Activated T-helper 1 cell treated with Interleukin-2 at 50 U/mL for 16 hours (primary cell): ENCODE measurements at places on chromosomes 16 and 17.

GRCh38 chr17:78777881-78778280 is 4.2 kb downstream of the CYTH1 start:
- DNase-seq = no peak

- DNase-seq = no peak
Observed at GRCh38 chr16:46736695-46737094, 11.4 kb downstream of the MYLK3 start.

- DNase-seq = no peak
Observed at GRCh38 chr17:42325026-42325425, 36.7 kb downstream of the STAT5A start.

- DNase-seq = no peak
Observed at GRCh38 chr16:89618109-89618998, 4.9 kb downstream of the DPEP1 start.

GRCh38 chr16:89320782-89321501 is 103.4 kb downstream of the ZNF778 start:
- DNase-seq = no peak

- DNase-seq = no peak
Observed at GRCh38 chr17:37551788-37552187, 57.4 kb downstream of the SYNRG start.

- DNase-seq = no peak
Observed at GRCh38 chr16:52948946-52949345, 103.8 kb downstream of the CHD9NB start.

- DNase-seq = no peak
Observed at GRCh38 chr17:52027620-52028295, 130.8 kb downstream of the CA10 start.
